Panc1 (cell line): ENCODE measurements at places on chromosomes 3 and 15. TPM values are rescaled to one million over a fixed set of nuclear protein-coding genes. Genes with fewer than 3 reads are reported as not detected.

KIF7 gene
- total RNA-seq: 6.5 TPM

GRCh38 chr3:114111060-114111770 lies 54.7 kb downstream of the QTRT2 start:
- DNase-seq: no peak

DNA sequence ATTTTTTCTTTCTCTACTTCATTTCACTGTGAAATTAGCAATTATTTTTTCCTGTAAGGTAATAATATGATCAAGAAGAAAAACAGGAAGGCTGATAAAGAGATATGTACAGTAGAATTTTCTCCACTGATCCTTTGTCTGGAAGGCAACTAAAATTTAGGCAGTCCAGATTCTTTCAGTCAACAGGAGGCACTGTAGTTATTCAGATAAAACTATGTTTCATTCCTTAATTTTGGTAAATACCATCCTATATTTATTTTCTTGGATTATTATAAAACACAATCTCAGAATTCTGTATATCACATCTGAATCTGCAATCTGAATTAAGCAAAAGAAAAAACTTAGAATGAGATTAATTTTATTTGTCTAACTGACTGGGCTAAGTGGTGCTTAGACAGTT lies 343.2 kb downstream of the LSAMP start:
- DNase-seq: no peak

- no peak for DNase-seq
Measured at GRCh38 chr3:175558261-175558660, 699.1 kb downstream of the NAALADL2 start.

LRRC34 gene
- total RNA-seq: 1.2 TPM
